ENCODE measurements at places on chromosomes 5 and 9.

GRCh38 chr5:103258957-103259704 is 568 bp downstream of the MACIR start:
- peak; percentile 4 for DNase-seq

DNA sequence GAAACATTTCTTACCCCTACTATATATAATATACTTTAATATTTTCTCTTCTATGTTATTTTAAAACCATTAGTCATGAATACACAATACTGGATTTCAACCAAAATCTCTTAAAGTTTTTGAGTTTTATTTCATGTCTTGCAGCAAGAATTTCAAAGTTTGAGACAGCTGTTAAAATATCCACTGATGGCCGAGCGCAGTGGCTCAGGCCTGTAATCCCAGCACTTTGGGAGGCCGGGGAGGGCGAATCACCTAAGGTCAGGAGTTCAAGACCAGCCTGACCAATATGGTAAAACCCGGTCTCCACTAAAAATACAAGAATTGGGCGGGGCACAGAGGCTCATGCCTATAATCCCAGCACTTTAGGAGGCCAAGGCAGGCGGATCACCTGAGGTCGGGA is 59.7 kb upstream of the DAPK1 start:
- no peak for DNase-seq

DNA sequence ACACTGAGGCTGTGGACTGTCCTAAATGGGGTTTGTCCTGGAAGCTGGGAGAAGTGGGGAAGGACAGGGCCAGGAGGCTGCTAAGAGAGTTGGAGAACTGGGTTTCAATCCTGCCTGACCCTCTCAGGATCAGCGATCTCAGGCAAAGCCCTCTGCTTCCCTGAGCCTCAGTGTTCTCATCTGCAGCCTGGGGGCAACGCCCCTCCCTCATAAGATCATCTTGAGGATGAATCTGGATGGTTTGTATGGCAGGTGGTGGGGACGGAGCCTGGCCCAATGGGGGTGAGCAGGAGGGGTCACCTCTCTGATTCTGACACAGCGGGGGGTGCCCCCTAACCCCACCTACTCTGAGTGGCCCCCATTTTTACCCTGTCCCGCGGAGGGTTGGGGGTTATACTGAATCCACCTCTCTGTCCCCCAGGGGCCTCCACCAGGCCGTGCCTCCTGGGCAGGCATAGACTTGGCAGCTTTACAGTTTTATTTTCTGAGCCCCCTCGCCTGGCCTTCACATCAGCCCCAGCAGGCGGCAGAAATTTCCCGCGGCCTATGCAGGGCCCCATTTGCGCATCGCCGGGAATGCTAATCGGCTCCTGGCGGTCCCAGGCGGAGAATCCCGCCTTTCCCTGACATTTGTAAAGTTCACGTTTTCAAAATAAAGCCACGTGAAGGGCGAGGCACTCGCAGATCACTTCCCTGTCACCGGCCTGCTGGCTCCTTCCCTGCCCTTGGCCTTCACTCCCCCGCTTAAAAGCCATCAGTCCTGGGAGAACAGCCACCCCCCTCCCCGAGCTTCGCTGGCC is 17.8 kb upstream of the LAMC3 start:
- no peak for DNase-seq

DNA sequence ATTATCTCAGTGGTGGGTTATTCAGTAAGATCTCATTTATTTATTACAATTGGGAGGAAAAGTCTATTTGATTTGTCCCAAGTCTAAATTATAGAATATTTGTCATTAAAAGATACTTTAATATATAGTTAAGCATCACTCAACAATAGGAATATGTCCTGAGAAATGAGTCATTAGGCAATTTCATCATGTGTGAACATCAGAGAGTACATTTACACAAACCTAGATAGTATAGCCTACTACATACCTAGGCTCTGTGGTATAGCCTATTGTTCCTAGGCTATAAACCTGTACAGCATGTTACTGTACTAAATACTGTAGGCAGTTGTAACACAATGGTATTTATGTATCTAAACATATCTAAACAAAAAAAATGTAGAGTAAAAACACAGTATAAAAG is 135.0 kb upstream of the RASA1 start:
- DNase-seq = no peak

DNA sequence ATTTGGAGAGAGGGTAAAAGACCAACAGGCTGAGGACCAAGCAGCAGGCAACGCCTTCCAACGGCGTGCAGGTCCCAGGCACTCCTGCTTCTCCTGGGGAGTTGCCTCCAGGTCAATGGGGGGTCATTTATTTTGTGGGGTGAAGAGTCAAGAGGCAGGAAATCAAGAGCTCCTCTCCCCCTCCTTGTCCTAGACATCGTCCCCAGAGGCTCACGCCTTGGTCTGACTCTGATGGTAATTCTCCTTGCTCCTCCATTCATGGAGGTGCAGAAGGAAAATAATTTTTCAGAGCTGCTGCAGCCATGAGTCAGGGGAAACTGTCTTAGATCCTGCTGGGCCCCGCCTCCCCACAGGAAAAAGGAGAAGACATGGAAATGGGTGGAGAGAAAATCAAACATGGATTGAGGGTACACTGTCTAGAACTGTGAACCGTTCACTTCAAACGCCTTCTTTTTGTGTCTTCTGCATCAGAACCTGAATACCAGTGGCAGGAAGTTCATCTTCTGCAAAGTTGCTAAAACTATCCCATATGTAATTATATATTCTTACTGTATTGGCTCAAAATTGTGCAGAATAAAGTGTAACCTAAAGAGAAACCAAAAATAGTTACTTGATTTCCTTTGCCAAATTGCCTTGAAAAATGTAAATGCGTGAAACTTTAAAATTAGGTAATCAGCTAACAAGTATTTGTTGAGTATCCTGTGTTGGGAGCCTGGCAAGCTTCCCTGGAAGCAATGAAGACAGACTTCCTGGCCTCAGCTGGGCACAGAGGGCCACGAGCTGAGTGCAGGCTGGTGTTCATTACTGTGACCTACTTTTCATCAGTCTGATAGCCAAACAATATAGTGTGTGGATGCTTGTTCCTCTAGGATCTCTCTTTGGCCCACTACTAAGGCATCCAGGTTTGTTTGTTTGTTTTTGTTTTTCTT is 142.0 kb downstream of the CMYA5 start:
- no peak for DNase-seq

- no peak for DNase-seq
Observed at GRCh38 chr9:17651725-17652124, 72.9 kb downstream of the SH3GL2 start.

GRCh38 chr5:169412831-169413230 is 111.9 kb upstream of the SLIT3 start:
- no peak for DNase-seq

All from GM19239 (cell line).